H4 (cell line): ENCODE measurements at places on chromosomes 2 and 18. TPM values are rescaled to one million over a fixed set of nuclear protein-coding genes. Genes with fewer than 3 reads are reported as not detected.
A peak's percentile ranks its signal among the peaks of the same experiment; 100 is the strongest.

GRCh38 chr2:29601321-29601720, 320.1 kb downstream of the ALK start:
- no peak for DNase-seq

- no peak for DNase-seq
Measured at GRCh38 chr2:113915082-113915819, 25.4 kb downstream of the ACTR3 start.

DNA sequence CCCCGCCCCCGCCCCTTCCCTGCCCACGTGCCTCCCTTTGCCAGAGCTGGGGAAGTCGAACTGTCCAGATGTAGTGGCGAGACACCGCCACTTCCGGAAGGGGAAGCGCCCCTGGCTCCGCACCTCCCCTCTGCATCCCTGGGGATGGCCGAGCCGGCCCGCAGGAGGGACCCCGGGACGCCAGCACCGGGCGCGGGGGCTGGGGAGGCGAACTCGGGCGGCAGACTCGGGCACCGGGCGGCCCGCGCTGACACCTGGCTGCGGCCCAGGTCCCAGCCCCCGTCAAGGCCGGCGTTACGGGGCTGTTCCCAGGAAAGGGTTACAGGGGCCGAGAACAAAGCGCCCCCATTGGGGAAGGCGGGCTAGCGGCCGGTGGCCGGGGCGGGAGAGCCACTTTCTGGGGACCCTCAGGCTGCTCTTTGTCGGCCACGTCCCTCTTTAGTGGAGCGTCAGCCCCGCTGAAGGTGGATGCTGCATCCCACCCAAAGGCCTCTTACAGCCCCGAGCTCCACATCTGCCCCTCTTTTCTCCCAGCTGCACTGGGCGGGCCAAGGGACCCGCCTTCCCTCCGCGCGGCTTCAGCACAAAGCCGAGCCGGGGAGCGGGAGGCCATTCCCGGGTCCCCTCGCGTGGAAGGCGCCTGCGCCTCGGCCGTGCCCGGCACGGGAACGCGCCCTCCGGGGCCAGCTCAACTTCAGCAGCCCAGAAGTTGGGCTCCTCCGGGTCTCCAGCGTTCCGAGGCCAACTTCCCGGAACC, 1.3 kb downstream of the SDC1 start:
- DNase-seq, result peak; percentile 35

DNA sequence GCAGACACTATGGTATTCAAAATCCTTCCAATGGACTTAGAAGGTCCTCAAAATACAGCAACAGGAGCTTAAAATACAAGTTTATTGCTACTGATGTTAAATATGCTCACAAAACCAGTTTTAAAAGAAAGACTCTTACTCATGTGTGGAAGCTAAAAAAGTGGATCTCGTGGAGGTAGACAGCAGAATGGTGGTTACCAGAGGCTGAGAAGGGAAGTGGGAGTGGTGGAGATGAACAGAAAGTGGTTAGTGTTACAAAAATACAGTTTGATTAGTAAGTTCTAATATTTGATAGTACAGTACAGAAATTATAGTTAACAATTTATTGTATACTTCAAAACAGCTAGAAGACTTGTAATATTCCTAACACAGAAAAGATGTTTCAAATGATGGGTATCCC, 12.1 kb downstream of the ADAM17 start:
- DNase-seq, result no peak

DNA sequence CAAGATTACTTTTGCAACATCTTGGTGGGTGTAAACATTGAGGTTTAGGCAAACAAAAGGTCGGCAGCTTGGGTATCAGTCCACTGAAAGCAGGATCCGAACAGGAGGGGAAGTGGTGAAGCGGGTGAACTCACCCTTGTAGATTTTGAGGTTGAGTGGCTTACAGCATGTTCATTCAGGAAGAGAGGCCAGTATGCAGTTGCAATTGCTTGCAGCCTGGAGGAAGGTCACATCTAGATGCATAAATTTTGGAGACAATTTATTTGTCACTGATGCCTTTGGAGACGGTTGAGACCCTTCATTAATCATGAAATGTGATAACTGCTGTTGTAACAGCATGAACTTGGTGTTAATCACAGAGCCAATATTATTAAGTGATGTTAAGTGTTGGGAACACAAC, 131.1 kb downstream of the LTBP1 start:
- no peak for DNase-seq

DNA sequence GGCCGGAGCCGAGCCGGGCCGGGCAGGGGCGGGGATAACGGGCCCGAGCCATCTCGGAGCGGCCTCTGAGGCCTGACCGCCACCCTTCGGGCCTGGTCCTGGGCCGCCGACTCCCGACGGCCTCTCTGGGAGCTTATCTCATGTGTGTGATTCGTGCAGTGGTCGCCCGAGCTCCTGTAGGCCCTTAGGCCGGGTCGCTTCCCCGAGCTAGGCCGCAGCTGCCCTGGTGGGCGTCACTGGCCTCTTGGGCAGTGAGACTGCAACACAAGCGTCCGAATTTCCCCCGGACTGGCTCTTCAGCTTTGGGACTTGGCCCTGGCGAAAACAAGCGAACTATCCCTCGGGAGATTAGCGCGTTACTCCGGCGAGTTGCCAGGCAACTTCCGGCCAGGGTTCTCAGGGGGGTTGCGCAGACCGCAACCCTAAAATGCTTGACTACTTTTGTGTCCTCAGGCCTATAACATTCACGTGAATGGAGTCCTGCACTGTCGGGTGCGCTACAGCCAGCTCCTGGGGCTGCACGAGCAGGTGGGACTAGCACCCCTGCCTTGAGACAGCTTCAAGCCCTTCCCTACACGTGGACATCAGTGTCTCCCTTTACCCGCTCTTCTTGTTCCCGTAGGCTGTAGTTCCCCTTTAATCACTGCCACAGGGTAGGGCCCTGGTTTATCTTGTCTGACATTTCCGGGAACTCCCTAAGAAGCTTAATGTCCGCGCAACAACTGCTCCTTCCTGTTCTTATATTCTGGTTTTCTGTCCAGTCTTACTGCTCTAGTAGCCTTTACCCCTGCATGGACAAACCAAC, 602 bp downstream of the SNX17 start:
- DNase-seq, result no peak

DNA sequence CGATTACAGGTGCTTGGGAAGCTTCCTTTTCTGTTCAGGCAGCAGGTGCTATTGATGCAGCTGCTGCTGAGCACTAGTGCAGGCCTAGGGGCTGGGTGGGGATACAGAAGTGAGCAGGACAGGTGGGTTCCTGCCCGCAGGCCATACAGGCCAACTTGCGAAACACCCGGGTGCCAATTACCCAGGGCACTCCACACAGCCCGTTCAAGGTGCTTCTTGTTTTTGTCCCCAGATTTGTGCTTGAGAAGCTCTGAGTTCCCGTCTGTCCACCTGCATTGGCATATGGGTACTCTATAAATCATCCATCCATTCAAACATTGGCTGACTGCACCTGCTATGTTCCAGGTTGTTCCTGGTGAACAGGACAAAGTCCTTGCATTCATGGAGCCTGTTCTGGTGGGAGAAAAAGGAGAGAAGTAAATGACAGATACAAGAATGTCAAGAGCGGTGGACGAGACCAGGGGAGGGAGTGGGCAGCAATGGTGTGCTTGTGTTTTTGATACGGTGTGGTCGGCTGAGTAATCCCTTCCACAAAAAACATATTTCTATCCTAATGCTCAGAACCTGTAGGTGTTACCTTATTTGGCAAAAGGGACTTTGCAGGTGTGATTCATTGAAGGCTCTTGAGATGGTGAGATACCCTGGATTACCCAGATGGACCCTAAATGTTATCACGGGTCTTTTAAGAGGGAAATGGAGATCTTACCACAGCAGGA, 31.4 kb downstream of the SH3BP4 start:
- DNase-seq, result no peak

NTSR2 gene
- total RNA-seq, result not detected in 2 replicates

FNDC4 gene
- total RNA-seq, result 0.16 and 0.29 TPM in 2 replicates

FSIP2 gene
- total RNA-seq, result under 0.01 TPM in 2 replicates

SERPINB12 gene
- not detected in 2 replicates for total RNA-seq

HNMT gene
- 44.0 and 86.7 TPM in 2 replicates for total RNA-seq

SLC8A1 gene
- total RNA-seq, result not detected in 2 replicates

EMILIN1 gene
- total RNA-seq, result 10.8 and 30.2 TPM in 2 replicates

SP140L gene
- 4.7 and 7.2 TPM in 2 replicates for total RNA-seq

HOXD8 gene
- total RNA-seq, result not detected in 2 replicates

TPO gene
- total RNA-seq, result not detected in 2 replicates

BMP10 gene
- not detected in 2 replicates for total RNA-seq

PCARE gene
- total RNA-seq, result not detected in 2 replicates

ALPI gene
- total RNA-seq, result not detected in 2 replicates
